ENCODE measurements at places on chromosomes 11 and 22.

DNA sequence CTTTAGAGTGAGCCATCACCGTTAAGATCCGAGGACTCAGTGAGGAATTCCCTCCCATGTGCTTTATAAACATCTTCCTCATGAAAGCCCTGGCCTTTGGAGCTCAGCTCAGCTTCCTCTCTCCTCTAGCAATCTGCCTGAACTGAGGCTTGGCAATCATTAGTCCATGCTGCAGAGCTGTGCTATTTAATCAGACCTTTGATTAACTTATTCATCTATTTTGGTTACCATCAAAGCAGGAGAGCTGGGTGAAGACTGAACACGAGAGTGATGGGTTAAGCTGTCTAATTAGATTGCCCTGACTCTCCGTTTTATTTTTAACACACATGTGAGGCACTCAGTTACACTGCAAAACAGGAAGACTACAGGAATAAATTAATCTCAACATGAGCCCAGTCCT is 351.3 kb downstream of the LARGE1 start:
- DNase-seq, result no peak

GRCh38 chr22:19515654-19516377 is 8.4 kb downstream of the CLDN5 start:
- no peak for DNase-seq

- DNase-seq, result no peak
Observed at GRCh38 chr11:35531246-35531645, 5.8 kb upstream of the PAMR1 start.

DNA sequence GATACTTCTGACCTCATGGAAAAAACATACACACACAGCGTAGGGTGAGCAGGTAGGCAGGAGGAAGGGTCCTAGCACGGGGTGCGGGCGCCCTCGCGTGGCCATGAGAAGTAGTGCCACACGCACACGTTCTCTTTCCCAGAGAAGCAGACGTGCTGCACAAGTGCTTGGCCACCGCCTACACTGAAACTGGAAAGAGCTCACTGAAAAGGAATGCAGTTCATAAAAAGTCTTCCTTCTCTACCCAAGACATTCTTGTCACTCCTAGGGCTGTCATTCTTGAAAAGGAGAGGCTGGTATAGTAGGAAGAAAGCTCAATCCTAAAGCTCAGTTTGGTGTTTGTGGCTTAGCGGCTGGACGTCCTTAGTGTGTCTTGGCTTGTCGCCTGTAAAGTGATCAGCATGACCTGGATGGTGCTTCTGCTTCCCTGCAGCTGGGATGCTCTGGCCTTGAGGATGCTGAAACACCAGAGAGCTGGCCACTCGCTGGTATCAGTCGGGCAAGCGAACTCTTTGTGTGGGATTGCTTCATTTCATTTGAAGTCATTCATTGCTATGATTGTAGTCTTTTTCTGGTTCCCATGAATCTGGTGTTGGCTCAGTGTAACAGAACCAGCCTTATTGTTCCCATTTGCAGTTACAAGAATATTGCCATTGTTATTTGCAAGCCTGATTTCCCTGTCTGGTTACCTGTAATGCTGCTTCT is 303.8 kb downstream of the NTM start:
- peak; percentile 20 for DNase-seq

- peak; percentile 9 for DNase-seq
Observed at GRCh38 chr22:48188231-48188721, 1425.8 kb downstream of the TBC1D22A start.

All from CD4-positive, alpha-beta T cell treated with Interferon gamma for 1 hour (primary cell).